Activated T-cell treated with anti-CD3 and anti-CD28 coated beads, Interleukin-2, amount 50 U/mL, for 72 hours (primary cell): ENCODE measurements at places on chromosomes 2 and 18.

DNA sequence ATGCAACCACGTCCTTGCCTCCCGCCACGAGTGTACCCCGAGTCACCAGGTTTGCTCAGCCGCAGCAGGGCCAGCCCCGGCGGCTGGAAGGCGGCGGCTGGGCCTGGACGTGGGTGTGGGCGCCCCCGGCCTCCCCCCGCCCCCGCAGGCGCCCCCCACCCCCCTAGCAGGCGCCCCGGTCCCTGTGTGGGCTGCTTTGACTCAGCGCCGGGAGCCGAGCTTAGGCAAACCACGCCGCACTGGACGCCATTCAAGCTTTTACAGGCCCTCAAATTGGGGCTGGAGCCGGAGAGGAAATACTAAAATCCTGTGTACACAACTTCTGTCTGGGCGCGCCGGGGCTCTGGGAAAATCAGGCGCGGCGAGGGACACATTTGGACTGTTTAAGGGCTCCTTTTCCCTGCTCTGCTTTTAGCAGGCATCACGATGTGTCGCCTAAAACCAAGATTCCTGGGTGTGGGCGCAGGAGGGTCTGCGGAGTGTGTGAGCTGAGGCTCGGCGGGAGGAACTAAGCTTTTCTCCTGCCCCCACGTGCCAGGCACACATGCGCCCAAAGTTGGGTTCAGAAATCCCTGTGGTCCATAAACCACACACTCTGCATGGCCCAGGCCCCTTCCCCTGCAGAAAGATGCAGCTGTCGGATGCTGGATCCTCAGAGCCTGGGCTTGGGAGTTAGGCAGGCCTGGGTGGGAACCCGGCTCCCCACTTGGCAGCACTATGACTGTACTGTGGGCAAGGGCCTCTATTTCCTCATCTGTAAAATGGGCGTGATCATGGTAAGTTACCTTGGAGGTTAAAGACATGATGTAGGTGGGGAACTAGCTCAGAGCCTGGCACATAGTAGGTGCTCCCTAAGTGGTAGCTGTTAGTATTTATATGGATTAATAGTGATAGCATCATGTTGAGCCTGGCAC lies 57.6 kb downstream of the ATOH8 start:
- no peak for DNase-seq

DNA sequence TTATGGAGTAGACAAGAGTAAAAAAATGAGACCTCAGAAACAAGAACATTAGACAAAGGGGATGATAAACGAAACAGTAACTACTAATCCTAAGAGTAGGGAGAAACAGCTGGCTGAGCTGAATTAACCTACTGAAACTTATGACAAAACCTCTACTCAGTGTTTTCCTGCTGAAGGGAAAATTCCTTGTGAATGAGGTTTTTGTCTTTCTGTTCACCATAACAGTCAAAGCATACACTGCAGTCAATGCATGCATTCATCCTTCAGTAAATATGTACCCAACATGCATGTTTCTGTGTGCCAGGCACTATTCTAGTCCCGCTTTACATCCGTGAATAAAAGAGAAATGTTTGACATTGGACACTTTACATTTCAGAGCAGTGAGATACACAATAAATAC lies 805.6 kb upstream of the KLHL29 start:
- DNase-seq = no peak

DNA sequence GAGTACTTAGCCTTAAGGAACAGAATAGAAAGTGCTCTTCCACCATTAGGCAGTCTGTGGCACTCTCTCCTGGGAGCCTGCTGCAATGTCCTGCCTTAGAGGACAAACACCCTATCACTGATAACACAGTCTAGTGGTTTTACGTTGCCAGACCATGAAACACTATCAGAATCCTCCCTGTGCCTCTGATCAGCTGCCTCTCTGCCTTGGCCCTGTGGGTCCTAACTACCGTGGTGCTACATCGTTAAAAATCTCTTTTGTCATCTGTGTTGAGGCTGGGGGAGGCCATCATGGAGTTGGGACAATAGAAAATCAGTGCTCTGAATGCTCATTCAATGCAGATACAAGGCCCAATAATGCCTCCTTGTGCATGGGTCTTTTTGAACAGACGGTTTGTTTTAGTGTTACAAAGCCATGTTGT lies 11.9 kb upstream of the APCDD1 start:
- DNase-seq = no peak

DNA sequence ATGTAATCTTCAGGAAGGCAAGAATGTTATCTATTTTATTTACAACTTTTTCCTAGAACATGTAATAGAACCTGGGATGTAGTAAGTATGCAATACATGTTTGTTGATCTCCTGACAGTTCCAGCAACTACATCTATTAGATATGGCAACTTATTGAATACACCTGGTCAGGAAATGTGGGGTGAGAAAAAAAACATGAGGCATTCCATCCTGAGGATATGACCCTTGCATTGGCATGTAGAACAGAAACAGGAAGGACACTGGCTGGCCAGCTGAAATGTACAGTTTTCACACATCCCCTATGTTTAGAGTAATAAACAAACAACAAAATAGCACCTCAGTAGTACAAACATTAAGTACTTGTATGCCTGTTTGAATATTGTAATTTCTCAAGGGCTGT lies 272.6 kb upstream of the NT5C1B start:
- no peak for DNase-seq

DNA sequence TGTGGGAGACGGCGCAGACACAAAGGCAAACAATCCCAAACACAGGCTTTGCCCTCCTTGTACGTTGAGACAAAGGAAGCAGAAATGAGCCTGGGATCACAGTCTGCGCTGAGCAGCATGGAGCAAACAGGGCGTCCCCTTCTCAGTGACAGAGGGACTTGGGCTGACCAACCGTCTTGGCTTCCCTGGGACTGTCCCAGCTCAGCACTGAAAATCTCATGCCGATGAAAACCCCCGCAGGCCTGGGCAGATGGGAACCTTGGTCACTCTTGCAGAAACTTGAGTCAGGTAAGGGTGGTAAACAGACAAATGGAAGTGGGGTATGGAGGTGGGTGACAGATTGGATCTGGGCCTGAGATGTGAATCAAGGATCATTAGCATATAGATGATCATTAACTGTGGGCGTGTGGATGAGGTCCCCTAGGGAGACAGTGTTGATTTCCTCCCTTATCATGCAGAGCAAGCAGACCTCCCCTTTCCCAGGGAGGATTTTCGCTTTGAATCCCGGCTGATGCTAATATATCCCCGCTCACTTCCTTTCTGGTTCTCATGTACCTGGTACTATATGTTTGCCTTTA lies 19.1 kb upstream of the SH3BP4 start:
- no peak for DNase-seq

- no peak for DNase-seq
Measured at GRCh38 chr2:239818531-239819011, 206.6 kb downstream of the NDUFA10 start.

DNA sequence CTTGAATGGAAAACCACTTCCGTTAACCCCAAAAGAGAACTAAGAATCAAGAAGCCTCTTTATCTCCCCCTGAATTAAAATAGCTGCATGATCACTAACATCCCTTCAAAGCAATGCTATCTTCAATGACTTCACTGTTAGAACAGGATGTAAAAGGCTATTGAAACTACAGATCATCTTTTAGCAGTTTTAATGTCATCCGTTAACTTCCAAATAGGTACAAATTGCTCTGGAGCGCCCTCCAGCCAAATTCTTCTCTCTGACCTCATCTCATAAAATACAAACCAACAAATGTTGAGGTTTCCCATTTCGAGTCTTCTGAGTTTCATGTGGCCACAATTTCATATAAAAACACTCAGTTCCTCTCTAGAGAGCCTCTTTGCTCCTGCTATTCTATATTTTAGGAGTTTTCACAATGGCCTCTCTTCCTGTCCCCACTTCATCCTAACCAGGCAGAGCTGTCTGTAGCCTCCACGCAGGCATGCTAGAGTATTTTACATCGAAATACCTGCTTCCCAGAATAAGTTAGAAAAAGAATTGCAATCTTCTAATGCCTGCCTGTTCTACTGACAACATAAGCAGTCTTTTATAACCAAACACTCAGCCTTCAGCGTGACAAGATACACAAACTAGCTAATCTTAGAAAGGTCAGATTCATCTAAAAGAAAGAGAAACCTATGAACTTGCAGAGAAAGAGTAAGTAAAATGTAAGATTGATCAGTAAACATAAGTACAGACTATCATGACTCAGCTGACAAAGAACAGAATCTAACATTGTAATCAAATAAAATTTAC lies 37.9 kb downstream of the B4GALT6 start:
- DNase-seq = no peak

GRCh38 chr2:101380376-101380775 lies 6.9 kb downstream of the CREG2 start:
- no peak for DNase-seq

GRCh38 chr2:32484937-32485336 lies 128.1 kb downstream of the BIRC6 start:
- no peak for DNase-seq

DNA sequence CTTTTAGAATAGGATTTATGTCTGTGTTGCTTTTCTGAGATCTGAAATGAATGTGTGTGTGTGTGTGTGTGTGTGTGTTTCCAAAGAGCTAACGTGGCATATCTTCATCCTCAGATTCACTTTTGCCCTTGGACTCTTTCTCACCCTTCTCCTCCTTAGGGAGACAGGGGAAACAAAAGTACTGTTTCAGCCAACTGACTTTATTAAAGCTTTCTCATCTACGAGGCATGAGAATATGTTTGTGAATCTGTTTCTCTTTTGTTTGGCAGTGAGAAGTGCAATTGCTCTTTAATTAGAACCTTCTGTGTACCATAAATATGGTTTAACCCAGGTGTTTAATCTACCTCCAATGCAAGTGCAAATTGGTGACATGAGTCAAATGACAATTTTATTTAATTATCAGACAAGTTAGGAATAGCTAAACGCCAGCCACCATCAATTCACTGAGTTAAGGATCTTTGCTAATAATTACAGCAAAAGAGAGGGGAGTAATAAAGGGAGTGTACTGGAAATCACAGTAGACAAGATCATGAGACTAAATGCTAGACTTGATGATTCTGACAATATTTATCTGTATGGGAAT lies 186.4 kb upstream of the COL3A1 start:
- DNase-seq = no peak

- no peak for DNase-seq
Measured at GRCh38 chr2:32553829-32554432, 73.9 kb upstream of the TTC27 start.

GRCh38 chr2:71558300-71559051 lies 105.1 kb downstream of the DYSF start:
- no peak for DNase-seq

DNA sequence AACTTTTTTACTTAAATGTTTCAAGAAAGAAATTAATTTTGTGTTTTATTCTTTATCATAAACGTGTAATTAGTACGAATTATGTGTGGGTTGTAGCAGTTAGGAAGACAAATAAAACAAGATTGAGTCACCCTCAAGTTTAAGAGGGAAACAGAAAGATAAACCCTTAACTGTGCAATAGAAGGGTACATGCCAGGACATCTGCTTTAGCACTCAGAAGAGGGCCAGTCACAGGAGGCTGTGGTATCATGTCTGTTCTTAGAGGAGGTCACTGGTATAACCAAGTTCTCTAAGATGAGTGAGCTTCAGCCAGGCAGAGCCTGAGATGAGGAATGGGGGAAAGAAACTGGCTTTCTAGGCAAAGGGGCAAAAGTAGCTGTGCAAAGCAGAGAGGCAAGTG lies 42.4 kb upstream of the GRHL1 start:
- DNase-seq = no peak

DNA sequence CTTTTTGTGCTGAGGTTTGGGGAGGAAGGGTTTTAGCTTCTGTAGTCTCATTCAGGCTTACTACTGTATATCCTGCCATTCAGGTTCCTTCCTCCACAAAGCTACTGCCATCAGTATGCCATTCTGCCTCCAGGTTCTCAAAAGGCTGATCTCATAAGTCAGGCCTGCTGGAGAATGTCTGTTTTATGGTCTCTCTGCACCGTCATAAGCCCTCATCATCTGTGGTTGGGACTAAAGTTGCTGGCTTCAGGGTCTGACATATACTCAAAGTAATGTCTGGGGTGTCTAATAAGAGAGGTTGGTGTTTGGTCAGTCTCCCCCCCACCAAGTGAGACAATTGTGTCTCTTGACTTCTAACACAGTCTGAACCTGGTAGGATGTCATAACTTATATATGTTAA lies 36.2 kb upstream of the CCBE1 start:
- no peak for DNase-seq

DNA sequence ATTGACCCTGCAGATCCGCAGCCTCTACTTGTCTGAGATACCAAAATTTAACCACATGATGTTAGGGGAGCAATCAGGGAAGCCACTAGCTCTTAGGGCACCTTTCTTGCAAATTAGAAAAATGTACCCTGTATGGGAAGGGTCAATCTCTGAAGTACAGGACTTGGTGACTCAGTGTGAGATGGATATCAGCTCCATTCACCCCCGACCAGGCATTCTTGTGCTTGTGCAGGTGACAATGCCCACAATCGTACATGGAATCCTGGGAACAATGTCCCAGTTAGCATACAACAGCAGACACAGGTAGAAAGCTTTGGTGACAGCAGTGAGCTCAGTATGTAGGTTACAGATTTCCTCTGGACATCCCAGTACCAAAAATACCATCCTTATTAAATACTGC lies 137.7 kb upstream of the ITGB6 start:
- DNase-seq = no peak

GRCh38 chr2:161273038-161273760 lies 35.0 kb upstream of the PSMD14 start:
- DNase-seq = peak; percentile 23

DNA sequence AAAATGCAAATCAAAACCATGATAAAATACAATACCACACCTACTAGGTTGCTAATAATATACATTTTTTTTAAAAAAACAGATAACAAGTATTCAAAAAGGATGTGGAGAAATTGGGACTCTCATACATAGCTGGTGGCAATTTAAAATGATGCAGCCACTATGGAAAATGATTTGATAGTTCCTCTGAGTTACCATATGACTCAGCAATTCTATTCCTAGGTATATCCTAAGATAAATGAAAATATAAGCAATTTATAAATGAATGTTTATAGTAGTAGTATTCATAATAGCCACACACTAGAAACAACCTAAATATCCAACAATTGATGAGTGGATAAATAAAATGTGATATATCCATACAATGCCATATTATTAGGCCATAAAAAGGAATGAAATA lies 210.2 kb downstream of the MREG start:
- DNase-seq = no peak

- DNase-seq = no peak
Measured at GRCh38 chr2:126704434-126705160, 48.6 kb downstream of the GYPC start.

- no peak for DNase-seq
Measured at GRCh38 chr2:3490191-3491170, 28.9 kb downstream of the ADI1 start.

GRCh38 chr2:75047189-75047991 lies 88.9 kb downstream of the POLE4 start:
- DNase-seq = no peak

DNA sequence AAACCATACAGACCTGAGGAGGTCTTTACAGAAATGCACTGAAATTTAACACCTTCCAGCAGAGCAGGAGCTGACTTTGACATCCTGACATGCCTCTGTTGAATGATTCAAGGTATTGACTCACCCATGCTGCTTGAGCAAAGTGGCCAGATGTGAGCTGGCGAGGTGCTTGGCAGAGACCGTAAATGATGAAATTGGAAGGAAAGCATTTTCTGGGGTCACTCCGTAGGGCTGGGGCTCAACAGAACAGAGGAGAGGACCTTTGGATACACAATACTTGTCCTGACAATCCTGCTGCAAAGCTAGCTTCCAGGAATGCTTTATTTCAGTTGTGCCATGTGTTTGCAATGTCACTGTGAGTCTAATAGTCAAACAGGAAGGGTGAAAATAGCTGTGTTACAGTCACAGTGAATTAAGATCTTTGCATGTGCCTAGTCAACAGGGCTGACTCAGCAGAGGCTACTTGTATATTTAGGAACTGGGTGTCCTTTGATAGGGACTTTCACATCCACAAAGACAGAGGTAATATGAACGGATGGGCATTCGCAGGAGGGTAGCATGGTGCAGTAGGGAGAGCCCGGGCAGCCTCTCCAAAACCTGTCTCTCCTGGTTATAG lies 31.6 kb upstream of the NCK2 start:
- DNase-seq = peak; percentile 9
